Left forelimb (tissue), 1 donor: ENCODE measurements at places on chromosomes 1 and 21.
A peak's percentile ranks its signal among the peaks of the same experiment; 100 is the strongest.

DNA sequence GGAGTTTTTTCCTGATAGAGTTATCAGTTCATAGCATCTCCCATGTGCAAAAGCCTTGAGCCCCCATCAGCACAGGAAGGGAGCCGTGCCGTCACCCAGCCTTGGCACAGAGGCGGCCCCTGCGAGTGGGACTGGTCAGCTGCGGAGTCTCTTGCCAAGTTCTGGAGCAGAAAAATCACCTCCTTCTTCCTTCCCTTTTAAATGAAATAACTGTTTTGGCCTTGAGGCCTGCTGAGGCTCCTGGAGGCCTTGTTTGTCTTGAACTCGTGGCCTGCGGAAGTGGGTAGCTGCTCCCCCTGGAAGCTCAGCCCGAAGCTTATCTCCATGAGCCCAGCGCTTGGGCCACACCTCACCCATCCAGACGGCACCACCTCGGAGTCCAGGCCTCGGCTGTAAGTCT lies 145.7 kb upstream of the TMEM51 start:
- DNase-seq = no peak

DNA sequence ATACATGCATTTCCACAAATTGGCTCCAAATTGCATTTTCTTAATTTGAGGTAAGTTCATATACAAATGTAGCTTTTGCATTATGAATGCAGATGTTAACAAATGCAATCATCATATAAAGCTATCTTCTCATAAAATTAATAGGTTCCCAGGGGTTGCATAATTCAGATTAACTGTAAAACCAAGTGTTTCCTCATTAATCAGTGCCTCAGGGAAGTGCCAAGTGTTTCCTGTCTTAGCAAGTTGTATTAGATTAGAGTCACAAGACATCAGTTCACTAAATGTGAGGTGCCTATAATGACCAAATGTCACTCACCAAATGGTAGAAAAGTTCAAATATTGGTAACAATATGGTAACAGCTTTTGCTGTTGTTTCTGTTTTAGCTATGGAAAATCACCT lies 140.8 kb downstream of the PTGER3 start:
- no peak for DNase-seq

DNA sequence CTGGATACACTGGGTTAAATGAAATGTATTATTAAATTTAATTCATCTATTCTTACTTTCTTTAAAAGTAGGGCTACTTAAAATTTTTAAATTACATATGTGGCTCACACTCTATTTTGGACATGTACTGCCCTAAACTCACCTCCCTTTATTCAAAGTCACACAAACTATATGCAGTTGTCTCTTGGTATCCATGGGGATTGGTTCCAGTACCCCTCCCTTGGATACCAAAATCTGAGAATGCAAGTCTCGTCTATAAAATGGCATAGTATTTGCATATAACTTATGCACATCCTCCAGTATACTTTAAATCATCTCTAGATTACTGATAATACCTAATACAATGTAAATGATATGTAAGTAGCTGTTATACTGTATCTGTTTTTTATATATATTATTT lies 57.6 kb downstream of the FAF1 start:
- DNase-seq = no peak

GRCh38 chr1:203627851-203628200 lies 1.2 kb downstream of the ATP2B4 start:
- no peak for DNase-seq

GRCh38 chr1:212607206-212607912 lies 1.2 kb upstream of the ATF3 start:
- no peak for DNase-seq

GRCh38 chr1:18408656-18409370 lies 71.9 kb upstream of the KLHDC7A start:
- peak; percentile 17 for DNase-seq
